Left hindlimb (tissue), 1 donor: ENCODE measurements at places on chromosomes 5 and 9.

DNA sequence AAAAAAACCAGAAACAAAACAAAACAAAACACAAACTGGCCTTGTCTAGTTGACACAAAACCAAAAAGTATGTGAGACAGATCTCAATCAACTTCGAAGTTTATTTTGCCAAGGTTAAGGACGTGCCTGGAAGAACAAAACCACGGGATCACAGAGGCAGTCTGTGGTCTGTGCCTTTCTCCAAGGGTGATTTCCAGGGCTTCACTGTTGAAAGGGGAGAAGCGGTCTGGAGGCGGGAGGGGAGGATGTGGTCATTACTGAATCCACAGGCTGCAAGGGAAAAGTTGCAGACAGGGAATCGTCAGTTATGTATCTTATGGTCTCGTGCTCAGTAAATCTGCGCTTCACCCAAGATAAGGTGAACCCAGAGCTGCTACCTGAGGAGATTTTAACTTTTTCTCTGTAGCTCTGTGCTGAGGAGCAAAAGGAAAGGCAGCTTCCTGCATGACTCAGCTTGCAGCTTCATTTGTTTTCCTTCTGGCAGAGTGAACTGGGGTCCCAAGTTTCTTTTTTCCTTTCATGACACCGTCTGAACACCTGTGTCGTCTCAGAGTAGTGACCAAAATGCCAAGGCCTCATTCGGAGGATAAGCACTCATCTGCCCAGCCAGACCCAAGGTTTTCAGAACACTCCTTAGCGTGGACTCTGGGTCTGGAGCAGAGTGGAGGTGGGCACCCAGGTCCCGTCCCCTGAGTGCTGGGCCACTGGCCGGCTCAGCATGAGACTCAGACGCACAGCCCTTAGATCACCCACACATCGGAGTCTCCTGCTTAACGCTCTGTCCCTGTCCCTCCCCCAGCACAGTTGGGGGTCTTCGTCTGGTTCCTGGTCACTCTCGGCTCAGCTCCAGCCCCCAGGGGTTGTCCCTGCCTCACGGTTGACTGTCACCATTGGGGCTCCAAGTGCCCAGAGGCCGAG lies 25.9 kb downstream of the ROPN1L start:
- no peak for DNase-seq

DNA sequence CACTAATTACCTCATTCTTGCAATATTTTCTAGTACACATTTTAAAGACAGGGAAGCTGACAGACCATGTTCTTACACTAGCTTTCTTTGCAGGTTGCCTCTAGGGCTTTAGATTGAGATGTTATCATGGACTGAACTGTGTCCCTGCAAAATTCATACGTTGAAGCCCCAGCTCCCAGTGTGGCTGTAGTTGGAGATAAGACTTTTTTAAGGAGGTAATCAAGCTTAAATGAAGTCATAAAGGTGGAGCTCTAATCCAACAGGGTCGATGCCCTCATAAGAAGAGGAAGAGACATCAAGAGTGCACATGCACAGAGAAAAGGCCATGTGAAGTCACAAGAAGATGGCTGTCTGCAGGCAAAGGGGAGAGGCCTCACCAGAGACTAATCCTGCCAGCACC lies 471.2 kb upstream of the ACTBL2 start:
- DNase-seq, result no peak

DNA sequence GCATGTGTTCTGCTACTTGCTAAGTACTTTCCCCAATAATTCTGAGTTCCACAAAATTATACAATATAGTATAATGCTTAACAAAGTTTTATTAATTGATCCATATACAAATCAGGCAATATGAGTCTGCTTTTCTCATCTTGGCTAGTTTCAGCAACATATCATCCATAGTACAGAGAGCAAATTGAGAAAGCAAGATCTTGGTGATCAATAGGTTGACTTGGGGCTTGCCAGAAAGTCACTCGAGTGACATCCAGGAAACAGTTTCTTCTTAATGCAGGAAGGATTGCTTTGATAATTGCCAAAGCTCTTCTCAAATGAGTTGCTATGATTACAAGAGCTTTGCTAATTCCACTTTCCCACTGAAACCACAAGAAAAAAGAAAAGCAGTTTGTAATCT lies 533.6 kb upstream of the NMUR2 start:
- no peak for DNase-seq

DNA sequence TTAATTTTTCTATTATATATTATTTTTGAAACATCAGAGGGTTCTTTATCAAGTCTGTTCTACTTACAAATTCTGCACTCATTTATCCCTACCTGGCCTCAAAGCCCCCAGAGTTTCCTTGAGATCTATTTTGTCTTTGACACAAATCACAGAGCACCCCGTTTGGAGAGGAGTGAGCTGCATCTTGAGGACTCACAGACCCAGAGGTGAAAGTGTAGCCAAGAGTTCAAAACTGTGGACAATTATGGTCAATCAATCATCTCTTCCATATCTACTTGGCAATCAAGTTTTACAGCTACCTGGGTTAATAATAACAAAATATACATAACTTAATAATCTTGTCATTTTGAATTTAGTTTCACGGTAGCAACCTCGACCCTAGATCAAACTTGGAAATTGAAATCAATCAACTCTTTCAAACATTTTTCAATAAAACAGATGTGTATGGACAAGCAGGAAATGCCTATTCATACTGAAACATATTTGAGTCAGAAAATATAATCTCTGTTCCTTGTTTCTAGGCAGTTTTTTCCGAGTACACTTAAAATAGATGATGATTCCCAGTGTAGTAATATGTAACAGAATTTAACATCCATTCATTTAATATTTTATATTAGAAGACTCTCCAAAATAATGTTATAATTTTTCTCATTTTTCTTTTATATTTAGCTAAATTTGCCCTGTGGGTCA lies 13.7 kb upstream of the SYK start:
- DNase-seq, result no peak

- no peak for DNase-seq
These were observed 212.3 kb upstream of the GRAMD2B start for GRCh38 chr5:126210955-126211354.

DNA sequence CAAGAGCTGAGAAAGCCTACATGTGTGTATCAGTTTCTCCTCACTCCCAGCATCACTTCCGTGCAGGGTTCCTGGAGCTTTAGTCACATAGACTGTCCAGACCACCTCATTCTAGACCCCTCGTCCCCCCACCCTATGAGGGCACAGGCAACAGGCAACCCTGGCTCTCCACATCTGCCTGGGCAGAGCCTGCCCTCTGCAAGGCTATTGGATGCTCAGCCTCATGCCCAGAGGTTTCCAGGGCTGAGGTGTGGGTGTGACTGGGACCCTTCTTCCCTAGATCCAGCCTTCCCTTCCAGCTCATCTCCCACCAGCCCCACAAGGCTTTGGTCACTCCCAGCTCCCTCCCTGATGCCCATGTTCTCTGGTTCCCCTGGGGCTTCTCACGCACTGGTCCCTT lies 161.4 kb downstream of the PAX5 start:
- no peak for DNase-seq

DNA sequence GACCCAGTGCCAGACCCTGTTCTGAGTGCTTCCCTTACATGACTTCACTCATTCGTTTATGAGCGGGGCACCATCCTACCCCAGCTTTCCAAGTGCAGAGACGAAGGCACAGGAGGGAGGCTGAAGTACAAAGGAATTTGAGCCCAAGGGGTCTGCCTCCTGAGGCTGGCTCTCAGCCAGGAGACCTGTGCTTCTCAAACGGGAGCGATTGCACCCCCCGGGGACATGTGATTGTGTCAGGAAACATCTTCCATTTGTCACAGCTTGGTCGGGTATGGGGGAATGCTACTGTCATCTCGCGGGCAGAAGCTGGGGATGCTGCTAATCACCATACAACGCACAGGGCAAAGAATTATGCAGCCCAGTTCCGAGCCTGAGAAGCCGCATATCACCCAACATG lies 23.9 kb downstream of the ADCY2 start:
- DNase-seq, result no peak

DNA sequence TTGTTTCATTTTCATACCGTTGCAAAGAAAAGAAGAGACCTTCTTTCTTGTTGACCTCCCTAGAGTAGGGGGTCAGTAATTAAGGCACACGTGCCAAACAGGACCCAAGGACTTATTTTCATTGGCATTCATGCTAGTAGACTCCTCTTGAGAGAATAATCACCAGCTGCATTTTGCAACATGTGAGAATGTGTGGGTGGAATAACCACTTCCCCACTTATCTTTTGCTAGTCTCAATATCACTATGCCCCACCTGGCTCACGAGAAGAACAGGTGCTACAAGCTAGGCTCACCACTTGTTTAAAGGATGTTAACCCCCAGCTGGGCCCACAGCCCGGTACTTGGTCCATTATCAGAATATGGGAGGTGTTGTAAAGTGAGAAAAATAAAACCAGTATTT lies 460.7 kb upstream of the MEF2C start:
- DNase-seq, result no peak

- no peak for DNase-seq
These were observed 115.8 kb upstream of the HAND1 start for GRCh38 chr5:154593796-154594195.

GRCh38 chr5:79305706-79306105 lies 69.8 kb downstream of the JMY start:
- DNase-seq, result no peak

DNA sequence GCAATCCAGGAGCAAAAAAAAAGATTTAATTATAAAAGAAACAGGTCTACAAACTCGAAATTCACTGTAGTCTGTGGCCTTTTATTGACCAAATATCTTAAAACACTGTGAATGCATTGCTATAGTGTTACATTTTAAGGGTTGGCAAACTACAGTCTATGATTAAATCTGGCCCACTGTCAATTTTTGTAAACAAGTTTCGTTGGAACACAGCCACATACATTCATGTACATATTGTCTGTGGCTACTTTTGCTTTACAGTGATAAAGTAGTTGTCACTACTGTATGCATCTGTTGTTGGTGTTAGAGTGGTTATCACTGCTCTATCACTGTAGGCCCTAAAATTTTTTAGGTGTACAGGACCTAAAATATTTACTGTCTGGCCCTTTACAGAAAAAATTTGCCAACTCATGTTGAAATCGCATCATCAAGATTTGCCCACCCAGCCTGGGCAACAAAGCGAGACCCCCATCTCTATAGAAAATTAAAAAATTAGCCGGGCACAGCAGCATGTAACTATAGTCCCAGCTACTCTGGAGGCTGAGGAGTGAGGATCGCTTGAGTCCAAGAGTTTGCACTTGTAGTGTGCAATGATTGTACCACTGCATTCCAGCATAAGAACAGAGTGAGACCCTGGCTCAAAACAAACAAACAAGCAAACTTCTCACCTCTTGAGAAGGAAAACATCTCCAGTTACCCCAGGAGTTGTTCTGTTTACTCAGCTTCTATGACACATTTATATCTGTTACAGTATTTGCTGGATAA lies 89.0 kb downstream of the ERBIN start:
- DNase-seq, result no peak

- DNase-seq, result no peak
These were observed 79.3 kb downstream of the EPB41L4A start for GRCh38 chr5:112339761-112340160.

GRCh38 chr5:146877783-146878475 lies 628 bp downstream of the PPP2R2B start:
- DNase-seq, result no peak

GRCh38 chr5:124825250-124825982 lies 79.0 kb upstream of the ZNF608 start:
- no peak for DNase-seq

DNA sequence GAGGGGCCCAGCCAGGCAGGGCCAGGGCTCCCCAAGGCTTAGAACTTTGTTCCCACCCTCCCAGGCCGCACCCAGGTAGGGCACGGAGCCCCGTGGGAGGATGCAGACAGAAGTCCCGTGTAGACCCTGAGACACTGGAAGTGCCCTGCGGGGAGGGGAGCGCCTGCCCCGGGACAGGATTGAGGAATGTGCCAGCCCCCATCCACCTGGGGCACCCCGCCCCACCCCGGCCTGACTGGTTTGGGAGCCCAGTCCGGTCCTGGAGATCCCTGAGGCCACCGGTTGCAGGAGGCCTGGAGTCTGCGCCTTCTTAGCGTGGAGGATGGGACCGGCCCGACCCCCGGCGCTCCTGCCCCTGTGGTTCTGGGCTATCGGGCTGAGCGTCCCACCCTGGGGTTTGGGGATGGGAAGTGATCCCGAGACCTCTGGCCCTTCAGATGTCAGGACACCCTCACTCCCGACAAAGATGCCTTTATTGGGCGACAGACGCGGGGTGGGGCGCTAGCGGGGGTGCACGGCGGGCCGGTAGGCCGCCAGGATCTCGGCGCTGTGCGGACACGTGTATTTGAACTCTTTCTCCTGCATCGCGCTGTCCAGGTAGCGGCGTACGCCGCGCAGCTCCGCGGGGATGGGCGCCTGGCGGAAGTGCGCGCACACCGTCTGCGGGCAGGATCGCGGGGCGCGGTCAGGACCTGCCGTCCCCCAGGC lies 2.0 kb downstream of the CLIC3 start:
- DNase-seq, result no peak

DNA sequence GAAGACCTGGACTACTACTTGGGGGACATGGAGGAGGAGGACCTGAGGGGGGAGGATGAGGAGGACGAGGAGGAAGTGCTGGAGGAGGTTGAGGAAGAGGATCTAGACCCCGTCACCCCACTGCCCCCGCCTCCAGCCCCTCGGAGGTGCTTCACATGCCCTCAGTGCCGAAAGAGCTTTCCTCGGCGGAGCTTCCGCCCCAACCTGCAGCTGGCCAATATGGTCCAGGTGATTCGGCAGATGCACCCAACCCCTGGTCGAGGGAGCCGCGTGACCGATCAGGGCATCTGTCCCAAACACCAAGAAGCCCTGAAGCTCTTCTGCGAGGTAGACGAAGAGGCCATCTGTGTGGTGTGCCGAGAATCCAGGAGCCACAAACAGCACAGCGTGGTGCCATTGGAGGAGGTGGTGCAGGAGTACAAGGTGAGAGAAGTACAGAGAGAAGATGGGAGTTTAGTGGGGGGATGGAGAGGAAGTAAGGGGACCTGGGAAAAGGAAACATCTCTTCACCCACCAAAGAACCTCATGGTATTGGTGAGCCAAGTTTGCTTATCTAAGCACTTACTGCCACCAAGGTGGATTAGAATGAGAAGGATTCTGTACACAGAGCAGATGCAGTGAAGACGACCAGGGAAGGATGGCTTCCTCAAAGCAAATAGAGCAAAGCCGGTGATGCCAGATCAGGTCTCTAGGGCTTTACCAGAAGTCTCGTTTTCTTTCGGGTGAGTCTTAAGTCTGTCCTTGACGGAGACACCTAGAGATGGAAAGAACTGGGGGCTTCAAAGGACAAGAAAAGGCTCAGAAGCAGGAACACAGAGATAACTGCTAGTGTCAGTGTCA lies 1.5 kb downstream of the TRIM41 start:
- DNase-seq, result no peak

GRCh38 chr5:38613490-38613889 lies 57.0 kb upstream of the LIFR start:
- DNase-seq, result no peak

DNA sequence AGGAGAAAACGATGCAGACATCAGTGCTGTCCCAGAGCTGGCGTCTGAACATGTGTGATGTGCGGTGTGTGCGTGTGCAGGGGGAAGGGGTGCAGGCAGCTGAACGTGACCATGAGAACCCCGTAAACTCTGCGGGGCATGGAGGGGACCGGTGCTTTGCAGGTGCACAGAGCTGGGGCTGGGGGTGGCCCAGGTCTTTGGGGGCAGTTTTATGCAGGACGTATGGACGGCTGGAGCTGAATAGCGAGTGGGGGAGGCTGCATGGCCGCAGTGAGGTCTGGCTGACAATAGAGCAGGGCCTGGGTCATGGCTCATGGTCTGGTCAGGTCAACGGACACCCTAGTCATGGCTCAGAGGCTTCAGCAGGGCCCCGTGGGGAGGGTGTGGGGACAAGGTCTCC lies 3.3 kb upstream of the EXOC3 start:
- DNase-seq, result no peak

GRCh38 chr9:130870491-130871381 lies 25.9 kb downstream of the QRFP start:
- no peak for DNase-seq

GRCh38 chr5:171369056-171369455 lies 18.6 kb upstream of the NPM1 start:
- no peak for DNase-seq
